Vein endothelial cell (primary cell): ENCODE measurements at places on chromosomes 11 and 22. TPM values are rescaled to one million over a fixed set of nuclear protein-coding genes. Genes with fewer than 3 reads are reported as not detected.

SEPTIN3 gene
- under 0.01 TPM in 2 replicates for total RNA-seq

PRG3 gene
- not detected in 2 replicates for total RNA-seq

TAF6L gene
- total RNA-seq: 19.9 and 20.9 TPM in 2 replicates

OR2D2 gene
- total RNA-seq: 0.48 TPM in 1 of 2 replicates, not detected in the other

SLC22A6 gene
- total RNA-seq: not detected in 2 replicates

SHANK3 gene
- 29.8 and 43.8 TPM in 2 replicates for total RNA-seq

SLN gene
- total RNA-seq: not detected in 2 replicates

TIMM8B gene
- 53.9 and 55.1 TPM in 2 replicates for total RNA-seq

MEI1 gene
- total RNA-seq: 0.96 and 2.6 TPM in 2 replicates

HRAS gene
- total RNA-seq: 42.5 and 50.5 TPM in 2 replicates

KCNQ1 gene
- total RNA-seq: under 0.01 TPM in 1 of 2 replicates, not detected in the other

TSPAN18 gene
- total RNA-seq: 60.3 and 71.2 TPM in 2 replicates

USP2 gene
- total RNA-seq: 0.29 TPM in 1 of 2 replicates, not detected in the other

MISFA gene
- total RNA-seq: 2.9 TPM in 1 of 2 replicates, not detected in the other

GSTT2 gene
- total RNA-seq: 1.7 TPM in 1 of 2 replicates, not detected in the other

ADM2 gene
- 0.48 and 0.65 TPM in 2 replicates for total RNA-seq

CD3E gene
- 0.33 TPM in 1 of 2 replicates, not detected in the other for total RNA-seq

ISX gene
- not detected in 2 replicates for total RNA-seq

RAG2 gene
- not detected in 2 replicates for total RNA-seq

WT1 gene
- total RNA-seq: not detected in 2 replicates

OOSP4B gene
- total RNA-seq: not detected in 2 replicates

TBC1D10A gene
- total RNA-seq: 12.6 and 15.4 TPM in 2 replicates

RIC3 gene
- total RNA-seq: not detected in 2 replicates

C11orf97 gene
- total RNA-seq: not detected in 2 replicates

MAPK8IP2 gene
- 0.10 and 0.33 TPM in 2 replicates for total RNA-seq

MMP13 gene
- not detected in 2 replicates for total RNA-seq

LMNTD2 gene
- 1.9 and 2.6 TPM in 2 replicates for total RNA-seq

CRYBB2 gene
- 0.19 TPM in 1 of 2 replicates, not detected in the other for total RNA-seq

NCAM1 gene
- total RNA-seq: 1.4 and 1.6 TPM in 2 replicates

HBE1 gene
- total RNA-seq: not detected in 2 replicates
